ENCODE measurements at places on chromosomes 11 and 22.

DNA sequence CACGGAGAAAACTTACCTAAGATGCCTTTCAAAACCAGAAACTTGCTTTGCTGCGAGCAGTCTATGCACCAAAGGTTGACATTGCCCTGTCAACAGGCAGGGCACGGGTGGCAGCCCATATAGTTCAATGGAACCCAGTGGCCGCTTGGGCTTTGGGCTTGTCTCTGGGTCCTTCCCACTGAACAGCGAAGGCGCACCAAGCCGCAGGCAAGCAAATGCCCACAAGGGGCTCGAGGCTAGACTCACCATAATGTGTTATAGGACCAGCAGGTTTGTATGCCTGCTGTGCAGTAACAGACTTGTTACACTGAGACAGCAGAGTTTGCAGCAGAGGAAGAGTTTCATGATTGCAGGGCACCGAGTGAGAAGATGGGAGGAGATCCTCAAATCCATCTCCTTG, 20.3 kb downstream of the CLDN5 start:
- DNase-seq = no peak

DNA sequence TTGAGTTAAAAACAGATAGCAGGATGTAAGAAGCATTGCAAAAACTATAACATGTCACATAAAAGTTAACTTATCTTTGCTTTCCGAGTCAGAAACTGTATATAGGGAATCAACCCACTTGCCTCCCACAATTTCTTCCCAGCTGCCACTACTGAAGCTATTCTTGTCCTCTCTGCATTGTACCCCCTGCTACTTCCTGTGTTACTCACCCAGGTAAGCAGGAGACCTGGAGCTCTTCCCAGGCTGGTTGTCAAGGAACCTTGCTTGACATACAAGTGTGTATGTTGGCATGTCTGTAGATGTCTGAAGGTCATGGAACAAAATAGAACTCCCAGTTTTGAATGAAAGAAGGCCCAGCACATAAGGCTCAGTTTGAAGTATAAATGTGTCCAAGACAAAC, 74.3 kb upstream of the LRRC4C start:
- no peak for DNase-seq

DNA sequence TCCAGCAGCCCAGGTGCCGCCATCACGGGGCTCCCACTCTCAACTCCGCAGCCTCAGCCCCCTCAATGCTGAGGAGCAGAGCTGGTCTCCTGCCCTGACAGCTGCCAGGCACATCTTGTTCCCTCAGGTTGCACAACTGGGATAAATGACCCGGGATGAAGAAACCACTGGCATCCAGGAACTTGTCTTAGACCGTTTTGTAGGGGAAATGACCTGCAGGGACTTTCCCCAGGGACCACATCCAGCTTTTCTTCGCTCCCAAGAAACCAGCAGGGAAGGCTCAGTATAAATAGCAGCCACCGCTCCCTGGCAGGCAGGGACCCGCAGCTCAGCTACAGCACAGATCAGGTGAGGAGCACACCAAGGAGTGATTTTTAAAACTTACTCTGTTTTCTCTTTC, at the start of gene SAA1:
TSS of gene SAA1 (plus strand) at position 316 of the 400 bp plus-strand sequence. CDS start 624 bp downstream, outside the sequence.
- no peak for DNase-seq

GRCh38 chr22:49993649-49994360, 18.8 kb downstream of the IL17REL start:
- DNase-seq = no peak

DNA sequence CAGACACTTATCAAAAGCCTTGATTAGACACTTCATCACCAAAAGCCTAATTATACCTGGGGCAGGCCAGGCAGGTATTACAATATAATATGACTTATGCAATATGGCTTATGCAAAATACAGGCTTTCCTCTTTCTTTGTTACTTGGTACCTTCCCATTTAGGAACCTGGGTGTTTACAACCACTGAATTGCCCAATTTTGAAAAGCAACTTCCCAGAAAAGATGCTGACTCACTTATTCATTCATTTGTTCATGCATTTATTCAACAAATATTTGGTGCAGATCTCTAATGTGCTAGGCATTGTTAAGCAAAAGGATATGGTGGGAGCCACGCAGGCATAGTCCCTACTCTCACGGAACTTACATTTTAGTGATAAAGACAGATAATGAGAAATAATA, 13.6 kb upstream of the JAML start:
- no peak for DNase-seq

- DNase-seq = no peak
These were observed 79.1 kb upstream of the AKIP1 start for GRCh38 chr11:8831861-8832260.

GRCh38 chr22:40624770-40625169, 11.7 kb downstream of the MRTFA start:
- DNase-seq = no peak

GRCh38 chr22:44133161-44133560, 47.6 kb upstream of the PARVG start:
- DNase-seq = no peak

- DNase-seq = no peak
These were observed 21.3 kb upstream of the MUC5B start for GRCh38 chr11:1201395-1202153.

GRCh38 chr22:42202669-42203068, 67.8 kb downstream of the TCF20 start:
- DNase-seq = no peak

DNA sequence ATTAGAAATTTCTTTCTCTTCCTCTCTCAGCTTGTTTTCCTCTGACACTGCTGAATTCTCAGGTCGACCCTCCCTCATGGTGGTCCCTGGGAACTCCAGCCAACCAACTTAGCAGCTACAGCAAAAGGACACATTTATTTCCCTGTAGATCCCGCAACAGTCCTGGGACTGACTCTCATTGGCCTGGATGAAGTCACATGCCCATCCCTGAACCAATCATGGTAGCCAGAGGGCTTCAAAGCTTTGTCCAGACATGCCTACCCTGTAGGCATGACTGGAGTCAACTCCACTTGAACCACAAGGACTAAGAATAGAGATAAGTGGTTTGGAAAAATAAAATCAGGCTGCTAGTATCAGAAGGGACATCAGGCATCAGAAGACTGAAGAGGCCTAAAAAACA, 84.6 kb upstream of the LRRC55 start:
- no peak for DNase-seq

- DNase-seq = no peak
These were observed 614 bp downstream of the ANO3 start for GRCh38 chr11:26332572-26332915.

GRCh38 chr11:73163638-73164174, 21.6 kb upstream of the FCHSD2 start:
- DNase-seq = no peak

DNA sequence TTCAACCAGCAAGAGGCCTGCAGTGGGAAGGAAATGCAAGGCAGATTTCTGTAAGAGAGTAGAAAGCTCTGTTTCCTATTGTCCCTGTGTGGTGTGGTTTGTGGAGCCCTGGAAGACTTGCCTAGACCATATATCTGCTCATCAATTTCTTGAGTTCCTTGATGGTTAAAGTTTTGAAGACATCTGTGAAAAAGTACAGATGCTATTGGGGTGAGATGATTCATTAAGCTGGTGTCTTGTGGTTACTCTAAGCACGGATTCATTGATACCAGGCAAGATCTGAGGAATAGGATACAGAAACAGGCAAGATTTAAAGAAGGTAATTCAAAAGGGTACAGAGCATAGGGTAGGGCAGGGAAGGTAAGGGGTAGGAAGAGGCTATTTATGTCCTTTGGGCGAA, 275.8 kb upstream of the SESN3 start:
- DNase-seq = no peak

- DNase-seq = no peak
These were observed 10.5 kb downstream of the TPST2 start for GRCh38 chr22:26579331-26579886.

GRCh38 chr11:12060385-12060985, 49.9 kb upstream of the MICAL2 start:
- peak; percentile 9 for DNase-seq

DNA sequence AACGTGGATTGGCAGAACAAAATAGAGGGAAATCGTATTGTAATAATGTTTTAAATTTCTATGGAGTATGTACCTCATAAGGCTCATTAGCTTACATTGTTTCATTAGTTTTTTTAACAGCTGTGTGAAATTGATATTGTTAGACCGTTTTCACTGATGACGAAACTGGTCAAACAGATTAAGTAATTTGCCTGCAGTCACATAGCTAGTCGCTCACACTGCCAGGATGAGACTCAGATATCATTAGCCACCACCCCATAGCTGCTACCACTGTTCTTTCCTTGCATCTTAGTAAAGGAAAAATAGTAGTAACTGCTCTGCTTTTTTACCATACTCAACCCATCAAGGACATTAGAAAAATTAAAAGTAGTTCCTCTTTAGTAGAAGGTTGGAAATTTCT, 64.0 kb downstream of the DKK3 start:
- no peak for DNase-seq

DNA sequence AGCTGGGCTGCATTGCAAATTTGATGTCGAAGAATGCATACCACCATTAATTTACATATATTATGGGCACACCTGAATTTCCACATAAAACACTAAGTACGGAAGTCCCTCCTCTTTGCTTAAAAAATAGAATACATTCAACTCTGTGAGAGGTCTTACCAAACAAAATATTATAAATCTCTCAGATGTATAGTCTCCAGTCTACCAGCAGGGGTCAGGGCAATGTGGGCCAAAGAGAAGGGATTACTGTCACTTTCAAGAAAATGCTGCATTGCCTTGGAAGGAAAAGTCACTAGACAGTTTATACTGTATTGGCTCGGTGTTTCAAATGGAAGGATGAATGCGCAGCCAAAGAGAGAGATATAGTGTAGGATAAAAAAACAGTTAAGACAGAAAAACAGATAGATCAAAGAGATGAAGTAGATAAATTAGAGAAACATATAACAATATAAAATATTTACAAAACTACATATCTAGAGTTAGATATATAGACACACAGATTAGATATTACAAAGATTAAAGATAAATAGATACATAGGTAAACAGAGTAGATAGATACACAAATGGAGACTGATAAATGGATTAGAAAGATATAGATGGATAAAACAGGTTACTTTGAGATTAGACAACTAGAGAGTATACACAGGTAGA, 20.9 kb downstream of the SERGEF start:
- DNase-seq = no peak

DNA sequence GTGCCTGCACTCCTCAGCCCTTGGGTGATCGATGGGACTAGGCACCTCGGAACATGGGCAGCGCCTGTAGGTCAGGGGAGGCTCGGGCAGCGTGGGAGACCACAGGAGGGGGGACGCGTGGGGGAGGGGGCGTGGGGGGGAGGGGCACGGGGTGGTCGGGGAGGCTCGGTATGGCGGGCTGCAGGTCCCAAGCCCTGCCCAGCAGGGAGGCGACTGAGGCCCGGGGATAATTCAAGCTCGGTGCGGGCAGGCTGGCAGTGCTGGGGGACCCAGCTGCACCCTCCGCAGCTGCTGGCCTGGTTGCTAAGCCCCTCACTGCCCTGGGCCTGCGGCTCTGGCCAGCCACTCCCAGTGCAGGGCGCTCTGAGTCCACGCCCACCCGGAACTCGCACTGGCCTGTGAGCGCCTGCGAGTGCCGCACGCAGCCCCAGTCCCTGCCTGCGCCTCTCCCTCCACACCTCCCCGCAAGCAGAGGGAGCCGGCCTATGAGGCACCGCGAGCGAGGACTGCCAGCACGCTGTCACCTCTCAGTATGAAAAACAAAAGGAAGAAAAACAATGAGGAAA, 1698.3 kb upstream of the RAG2 start:
- DNase-seq = no peak

- no peak for DNase-seq
These were observed 627 bp downstream of the JRKL start for GRCh38 chr11:96390488-96390792.

DNA sequence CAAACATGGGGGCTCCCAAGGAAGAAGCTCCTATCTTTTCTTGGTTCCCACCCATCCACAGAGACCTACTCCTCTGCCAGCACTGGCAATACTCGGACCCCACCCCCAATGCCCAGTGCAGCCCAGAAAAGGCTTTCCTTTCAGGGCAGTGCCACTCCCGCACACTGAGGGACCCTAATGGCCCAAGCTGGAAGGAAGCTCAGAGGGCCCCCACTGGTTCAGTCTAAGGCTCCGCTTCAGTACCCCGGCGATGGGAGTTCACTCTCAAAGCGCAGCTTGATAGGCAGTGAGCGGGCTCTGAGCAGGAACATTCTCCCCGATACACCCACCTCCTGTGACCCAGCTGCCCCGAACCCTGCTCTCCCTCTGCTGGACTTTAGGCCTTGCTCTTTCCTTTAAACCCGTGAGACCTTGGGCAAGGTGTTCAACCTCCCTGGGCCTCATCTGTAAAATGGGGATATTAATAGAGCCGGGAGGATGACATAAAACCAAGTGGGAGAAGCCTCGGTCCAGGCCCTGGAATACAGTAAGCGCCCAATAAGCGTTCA, 48.4 kb downstream of the CHRDL2 start:
- no peak for DNase-seq

DNA sequence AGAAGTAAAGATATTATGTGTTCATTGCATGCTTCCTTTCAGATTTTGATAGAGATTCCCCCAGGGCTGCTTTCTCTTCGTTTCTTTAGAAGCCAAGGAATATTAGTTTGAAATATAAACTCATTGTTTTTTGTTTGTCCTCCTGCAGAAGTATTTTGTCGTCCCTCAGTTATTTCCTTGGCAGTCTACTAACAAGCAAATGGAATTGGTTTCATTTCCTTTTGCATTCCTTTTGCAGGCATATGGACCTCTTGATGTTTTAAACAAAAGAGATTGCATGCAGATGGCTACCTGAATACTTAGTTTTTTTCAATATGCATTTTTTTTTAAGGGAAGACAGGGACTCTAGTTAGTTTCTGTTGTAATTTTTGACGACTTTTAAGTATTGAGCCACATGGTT, 62.2 kb downstream of the BCL2L13 start:
- DNase-seq = no peak

- DNase-seq = no peak
These were observed 8.2 kb upstream of the ENDOD1 start for GRCh38 chr11:95081412-95081811.

- DNase-seq = no peak
These were observed 8.5 kb downstream of the A4GALT start for GRCh38 chr22:42711895-42712837.

DNA sequence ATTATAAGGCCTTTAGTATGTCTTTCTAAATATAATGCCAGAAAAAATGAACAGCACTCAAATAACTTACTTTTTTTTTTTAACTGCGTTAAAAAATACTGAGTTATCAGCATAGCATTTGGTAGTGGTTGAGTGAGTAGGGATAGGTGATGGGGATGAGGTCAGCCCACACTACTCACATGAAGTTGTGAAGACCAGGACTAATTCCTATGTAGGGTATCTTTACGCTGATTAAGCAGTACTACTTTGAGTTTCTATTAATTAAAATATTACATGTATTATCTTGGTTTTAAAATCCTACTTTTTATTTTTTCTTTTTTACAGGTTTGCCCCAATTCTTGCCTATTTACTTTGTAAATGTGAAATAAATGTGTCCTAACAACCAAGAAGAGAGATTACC, 13.5 kb downstream of the PHF21A start:
- DNase-seq = no peak

DNA sequence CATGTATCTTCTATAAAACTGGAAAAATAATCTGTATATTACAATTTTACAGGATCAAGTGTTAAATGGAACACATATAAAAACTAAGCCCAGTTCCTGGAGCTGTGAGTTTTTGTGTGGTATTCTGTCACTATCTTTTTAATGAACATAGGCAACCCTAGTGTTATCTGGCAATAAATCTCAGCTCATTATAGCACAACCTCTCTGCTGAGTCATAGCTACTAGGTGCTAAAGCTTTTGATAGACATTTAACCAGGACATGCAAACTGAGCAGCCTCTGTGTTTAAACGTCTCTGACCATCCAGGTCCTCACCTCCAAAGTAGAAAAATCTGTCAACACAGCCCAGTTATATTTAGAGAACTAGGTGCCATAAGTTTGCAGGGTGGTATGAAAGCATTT, 91.0 kb upstream of the CARD18 start:
- DNase-seq = no peak
